ENCODE measurements at places on chromosomes 3 and 15. TPM values are rescaled to one million over a fixed set of nuclear protein-coding genes. Genes with fewer than 3 reads are reported as not detected.

Gene EBLN2
- total RNA-seq: 4.0 TPM

Gene MASP1
- total RNA-seq: 5.9 TPM

Gene GRM7
- total RNA-seq: not detected

Gene RARB
- 5.8 TPM for total RNA-seq

Gene TMC3
- total RNA-seq: not detected

Gene C3orf70
- 4.1 TPM for total RNA-seq

Gene NTRK3
- 2.8 TPM for total RNA-seq
